ENCODE measurements at places on chromosomes 6 and 20.

DNA sequence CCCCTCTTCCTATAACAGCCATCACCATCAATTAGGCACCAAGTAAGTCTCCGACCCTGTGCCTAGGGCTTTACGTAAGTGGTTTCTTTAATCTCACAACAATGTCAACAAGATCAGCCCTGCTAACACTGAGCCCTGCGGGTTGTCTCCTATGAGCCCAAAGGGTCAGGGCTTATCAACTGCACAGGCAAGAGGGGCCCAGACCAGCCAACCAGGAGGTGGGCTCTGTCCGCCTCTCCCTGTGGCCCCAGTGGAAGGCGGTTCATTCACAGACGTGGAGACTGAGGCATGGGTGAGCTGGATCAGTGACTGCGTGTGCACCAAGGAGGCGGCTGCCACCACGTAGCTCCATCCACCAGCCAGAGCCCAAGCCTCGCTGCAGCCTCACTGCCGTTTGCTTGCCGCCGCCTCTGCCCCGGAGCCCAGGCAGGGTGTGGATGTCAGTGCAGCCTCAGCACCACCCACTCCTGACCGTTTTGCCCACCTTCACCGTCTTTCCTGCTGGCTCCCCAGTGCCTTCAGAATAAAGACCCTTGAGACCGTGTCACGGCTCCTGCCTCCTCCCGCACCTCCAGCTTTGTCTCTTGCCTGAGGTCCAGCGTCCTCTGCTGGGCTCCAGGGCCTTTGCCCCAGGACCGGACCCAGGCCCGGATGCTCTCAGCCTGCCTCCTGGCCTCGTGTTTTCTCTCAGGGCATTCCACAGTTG is 78.7 kb downstream of the DLL1 start:
- DNase-seq = no peak

- DNase-seq = no peak
Observed at GRCh38 chr20:20737158-20737557, 24.7 kb upstream of the RALGAPA2 start.

GRCh38 chr6:124881898-124882578 is 80.2 kb upstream of the RNF217 start:
- peak; percentile 63 for DNase-seq

DNA sequence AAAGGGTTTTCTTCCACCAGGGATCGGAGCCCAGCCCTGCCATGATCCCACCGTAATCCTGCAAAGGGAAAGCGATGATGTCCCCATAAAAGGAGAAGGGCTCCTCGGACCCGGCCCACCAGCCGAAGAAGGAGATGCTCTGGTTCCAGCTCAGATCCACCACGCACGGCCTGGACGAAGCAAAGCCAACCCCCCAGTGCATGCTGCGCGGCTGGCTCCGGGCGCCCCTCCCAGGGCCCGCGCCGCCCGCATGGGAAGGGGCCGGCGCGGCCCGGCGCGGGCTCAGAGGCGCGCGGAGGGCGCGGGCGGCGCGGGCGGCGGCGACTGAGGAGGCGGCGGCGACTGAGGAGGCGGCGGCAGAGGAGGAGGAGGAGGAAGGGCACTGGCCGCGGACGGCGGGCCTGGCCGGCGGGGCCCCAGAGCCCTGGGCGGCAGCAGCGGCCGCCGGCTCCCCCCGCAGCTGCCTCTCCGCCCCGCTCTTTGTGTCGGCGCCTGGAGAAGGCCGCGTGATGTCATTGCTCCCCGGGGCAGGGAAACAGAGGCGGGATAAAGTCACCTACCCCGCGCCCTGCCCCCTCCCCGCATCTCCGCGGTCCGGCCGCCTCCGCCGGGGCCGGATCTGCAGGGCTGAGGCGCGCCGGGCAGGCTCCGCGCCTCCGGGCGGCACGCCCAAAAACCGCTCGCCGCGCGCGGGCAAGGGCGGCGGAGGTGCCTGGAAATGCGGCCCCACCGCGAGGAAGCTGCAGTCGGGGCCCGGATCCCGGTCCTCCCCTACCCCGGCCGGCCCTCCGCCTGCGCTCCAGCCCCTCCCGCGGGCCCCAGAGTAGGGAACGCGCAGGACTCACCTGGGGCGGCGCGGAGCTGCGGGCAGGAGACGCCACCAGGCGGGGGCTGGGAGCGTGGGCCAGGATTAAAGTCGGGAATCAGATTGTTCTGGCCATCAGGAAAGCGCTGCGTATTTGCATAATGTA is at the start of gene FAXC:
TSS of gene FAXC (minus strand) at position 504 of the 971 bp plus-strand sequence. CDS start at position 202, 302 bp downstream.
- no peak for DNase-seq

- no peak for DNase-seq
Observed at GRCh38 chr6:169723991-169724493, 258 bp downstream of the PHF10 start.

DNA sequence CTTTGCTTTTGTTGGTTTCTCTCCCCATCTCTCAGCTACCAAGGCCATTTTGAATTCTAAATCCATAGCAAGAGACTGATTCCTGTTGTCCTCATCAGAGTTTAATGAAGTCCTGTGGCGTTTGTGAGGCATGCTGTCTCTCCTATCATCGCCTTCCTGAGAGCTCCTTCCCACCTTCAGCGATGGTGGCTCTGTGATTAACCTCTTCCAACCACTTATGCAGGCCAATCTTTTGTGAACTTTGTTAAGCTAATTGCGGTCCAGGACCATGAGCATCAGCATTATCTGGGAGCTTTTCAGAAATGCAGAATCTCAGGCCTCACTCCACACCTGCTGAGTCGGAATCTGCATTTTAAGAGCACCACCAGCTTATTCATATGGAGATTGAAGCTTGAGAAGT is 272.5 kb upstream of the CDYL start:
- no peak for DNase-seq

- peak; percentile 98 for DNase-seq
Observed at GRCh38 chr6:139374357-139375225, at the start of gene CITED2. Gene CITED2 (minus strand): TSS chr6:139374648. CDS start chr6:139373944, 704 bp downstream.

GRCh38 chr6:170031684-170032121 is 259.2 kb downstream of the DLL1 start:
- no peak for DNase-seq

- DNase-seq = peak; percentile 82
Observed at GRCh38 chr6:19789100-19789803, 47.9 kb upstream of the ID4 start.

- no peak for DNase-seq
Observed at GRCh38 chr6:40210628-40211056, 276.4 kb upstream of the MOCS1 start.

- DNase-seq = no peak
Observed at GRCh38 chr6:80440496-80441115, 334.1 kb downstream of the BCKDHB start.

DNA sequence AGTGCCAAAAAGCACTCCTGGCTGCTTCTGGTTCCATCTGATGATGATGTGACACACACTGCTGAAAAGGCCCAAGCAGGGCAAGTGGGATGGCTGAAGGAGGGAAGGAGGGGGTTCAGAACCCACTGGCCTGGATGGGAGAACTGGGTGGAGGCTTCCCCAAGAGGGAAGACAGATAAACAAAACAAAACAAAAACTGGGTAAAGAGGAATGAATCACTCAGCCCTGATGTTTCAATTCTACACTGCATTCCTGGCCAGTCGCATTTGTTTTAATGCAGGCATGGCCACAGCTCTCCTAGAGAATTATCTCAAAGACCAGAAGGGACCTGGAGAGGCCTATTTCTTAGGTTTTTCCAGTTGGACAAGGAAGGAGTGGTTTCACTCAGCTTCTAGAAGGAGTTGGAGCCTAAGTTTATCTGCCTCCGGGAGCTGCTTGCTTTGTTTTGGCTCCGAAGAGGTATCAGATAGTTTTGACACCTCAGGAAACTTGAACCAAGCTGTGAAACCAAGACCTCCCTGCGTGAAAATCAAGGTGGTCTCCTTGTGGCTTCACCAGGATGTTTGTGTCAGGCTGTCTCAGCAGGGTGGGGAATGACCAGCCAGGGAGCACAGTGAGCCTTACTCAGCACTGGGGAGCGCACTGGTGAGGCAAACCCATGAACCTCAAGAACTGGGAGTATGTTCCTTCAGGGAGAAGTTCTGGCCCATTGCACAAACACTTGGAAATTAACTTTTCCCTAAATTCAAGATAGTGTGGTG is 16.1 kb downstream of the TTPAL start:
- peak; percentile 78 for DNase-seq

DNA sequence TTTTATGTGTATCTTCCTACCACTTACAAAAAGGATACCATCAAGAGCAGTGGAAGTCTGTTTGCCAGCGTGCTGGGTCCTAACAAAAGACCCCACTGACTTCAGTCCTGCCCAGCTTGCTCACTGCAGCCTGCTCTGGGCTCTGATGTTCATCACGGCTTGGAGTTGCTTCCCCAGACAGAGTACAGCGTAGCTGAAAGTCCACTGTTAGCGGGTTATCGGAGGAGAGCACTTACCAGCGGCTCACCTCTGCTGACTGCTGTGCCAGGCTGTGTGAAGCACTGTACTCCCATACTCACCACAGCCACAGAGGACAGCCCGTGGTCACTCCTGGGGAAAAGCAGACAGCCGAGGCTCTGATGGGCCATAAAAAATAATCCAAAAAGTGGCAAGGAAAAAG is 40.2 kb downstream of the CTCFL start:
- no peak for DNase-seq

GRCh38 chr20:61178551-61179071 is 73.5 kb upstream of the CDH4 start:
- DNase-seq = no peak

GRCh38 chr6:45427726-45428125 is 50.0 kb upstream of the SUPT3H start:
- DNase-seq = no peak

DNA sequence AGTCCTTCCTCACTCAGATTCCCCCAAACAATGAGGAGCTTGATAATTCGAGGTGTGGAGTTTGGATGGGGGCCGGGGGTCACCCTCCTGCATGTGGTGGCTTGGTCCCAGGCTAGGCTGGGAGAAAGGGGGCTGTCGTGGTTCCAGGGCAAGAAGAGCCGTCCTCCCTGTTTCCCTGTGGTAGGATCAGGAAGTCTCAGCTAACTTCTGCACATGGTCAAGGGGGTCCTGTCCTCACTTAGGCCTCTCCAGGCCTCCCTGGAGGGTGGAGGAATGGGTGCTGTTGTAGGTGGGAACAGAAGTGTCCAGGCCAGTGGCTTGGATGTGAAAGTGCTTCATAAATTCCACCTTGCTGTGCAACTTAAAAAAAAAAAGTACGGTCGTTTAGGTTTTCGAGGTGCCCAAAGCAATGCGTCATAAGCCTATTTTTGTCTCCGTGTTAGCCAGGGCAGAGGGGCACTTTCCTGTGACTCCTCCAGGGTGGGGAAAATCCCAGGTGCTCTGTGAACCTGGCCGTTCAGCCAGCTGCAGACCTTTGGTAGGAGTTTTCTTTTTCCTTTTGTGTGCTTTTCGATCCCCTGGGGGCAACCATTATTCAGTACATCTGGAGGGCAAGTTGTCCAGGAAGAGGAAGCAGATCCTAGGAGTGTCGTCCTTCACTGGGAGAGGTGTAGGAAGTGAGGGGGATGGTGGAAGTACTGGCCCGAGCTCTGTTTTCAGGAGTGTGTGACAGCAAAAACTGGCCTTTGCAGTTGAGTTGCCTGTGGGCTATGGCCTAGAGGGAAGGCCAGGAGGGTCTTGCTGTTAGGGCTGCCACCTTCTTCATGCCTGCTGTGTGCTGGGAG is 9.6 kb downstream of the IGF2R start:
- DNase-seq = no peak

DNA sequence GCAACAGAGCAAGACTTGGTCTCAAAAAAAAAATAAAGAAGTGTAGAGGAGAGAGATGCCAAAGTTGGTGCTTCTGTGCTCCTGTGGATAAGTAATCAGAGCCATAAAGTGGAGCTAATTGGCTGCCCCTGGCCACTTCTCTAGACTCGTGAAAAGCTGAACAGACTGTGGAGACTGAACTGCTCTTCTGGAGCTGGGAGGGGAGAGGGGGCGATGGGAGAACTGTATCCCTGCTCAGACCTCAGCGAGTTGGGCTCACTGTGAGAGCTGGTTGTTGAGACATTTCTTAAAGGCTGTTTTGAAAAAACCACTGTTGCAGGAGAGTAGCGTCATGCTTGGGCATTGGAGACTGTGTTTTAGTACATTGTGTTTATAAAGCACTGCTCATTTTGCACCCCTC is 125.7 kb downstream of the TCP11 start:
- no peak for DNase-seq

DNA sequence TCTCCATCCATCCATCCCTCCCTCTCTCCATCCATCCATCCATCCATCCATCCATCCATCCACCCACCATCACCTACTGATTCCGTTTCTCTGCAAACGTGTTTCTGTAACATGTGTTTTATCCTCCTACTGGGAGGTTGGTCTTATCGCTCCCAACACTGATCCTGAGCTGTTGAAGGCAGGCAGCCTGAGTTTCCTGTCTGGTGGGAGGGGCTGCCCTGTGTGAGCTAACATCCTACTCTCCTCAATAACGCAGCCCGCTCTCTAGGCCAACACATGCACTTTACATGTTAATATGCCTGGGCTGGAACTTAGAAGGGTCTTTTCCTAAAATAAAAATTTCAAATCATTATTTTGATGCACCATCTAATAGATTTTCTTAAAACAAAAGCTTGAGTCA is 126.5 kb downstream of the WDR27 start:
- DNase-seq = no peak

DNA sequence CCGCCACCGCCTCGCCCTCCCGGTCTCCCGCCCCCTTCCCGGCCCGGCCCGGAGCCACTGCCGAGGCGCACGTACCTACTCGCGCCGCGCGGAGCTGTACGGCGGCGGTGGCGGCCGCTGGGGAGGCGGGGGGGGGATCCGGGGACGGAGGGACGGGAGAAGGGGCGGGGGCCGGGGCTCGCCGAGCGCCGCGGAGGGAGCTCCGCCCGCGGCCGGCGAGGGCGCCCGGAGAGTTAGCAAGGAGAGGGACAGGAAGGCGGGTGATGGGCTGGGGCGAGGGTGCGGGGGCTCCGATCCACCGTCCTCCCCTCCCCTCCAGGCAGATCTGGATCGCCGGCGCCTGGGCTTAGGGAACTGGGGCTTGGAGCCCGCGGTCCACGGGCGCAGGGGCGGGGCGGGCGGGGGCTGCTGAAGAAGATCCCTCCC is 548 bp upstream of the TMEM74B start:
- DNase-seq = no peak

- peak; percentile 65 for DNase-seq
Observed at GRCh38 chr6:17045581-17046322, 56.1 kb upstream of the STMND1 start.

DNA sequence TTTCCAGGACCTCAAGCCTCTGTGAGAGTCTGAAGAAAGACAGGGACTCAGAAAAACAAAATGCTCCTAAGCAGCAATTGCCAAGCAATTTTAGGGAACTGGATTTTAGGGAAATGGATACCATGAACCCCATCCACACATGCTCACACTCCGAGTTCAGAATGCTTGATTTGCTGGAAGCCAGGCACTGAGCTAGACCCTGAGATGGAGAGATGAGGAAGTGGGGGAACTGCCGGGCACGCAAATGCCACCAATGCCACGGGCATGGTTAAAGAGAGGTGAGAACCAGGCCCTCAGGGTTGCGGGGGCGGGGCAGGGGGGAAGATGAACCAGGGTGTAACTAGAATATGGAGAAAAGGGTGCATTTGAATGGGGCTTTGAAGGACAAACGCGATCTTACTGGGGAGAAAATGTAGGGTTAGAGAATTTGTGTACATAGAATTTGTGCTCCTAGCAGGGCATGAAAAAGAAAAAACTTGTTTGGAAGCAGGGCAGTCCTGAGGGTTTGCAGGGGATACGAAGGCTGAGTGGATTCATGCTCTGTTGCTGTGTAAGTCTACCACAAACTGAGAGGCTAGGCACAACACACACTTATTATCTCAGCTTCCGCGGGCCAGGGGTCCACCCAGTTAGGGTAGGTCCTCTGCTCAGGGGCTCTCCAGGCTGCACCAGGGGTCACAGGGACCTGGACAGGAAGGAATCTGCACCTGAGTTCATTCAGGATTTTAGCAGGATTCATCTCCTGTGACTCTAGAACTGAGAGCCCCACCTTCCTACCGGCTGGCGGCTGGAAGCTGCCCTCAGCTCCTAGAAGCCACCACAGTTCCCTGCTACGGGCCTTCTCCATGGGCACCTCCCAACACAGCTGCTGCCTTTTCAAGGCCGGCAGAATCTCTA is 108.0 kb downstream of the SNX5 start:
- DNase-seq = no peak

All from fibroblast of the aortic adventitia (primary cell).